ENCODE measurements at places on chromosomes 5 and 9.

DNA sequence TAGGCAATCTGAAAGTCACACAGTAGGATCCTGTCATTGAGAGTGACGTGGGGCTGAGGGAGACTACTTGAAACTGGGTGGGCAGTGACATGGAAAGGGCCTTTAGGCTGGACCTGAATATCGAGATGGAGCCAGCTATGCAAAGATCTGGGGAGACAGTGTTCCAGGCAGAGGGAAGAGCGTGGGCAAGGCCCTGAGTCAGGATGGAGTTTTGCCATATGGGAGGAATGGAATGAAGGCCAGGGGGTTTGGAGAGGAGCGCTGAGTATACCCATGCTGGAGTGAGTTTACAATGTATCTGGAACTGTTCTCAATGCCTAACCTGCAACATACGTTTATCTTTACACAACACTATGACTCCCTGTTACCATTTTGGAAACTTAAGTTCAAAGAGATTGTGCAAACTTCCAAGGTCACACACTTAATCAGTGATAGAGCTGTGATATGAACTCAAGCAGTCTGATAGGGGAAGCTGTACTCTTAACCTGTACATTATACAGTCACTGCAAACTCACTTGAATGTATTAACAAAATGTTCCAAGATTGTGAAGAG, 33.5 kb downstream of the INSYN2B start:
- no peak for DNase-seq

GRCh38 chr5:81638471-81638870, 112.4 kb downstream of the SSBP2 start:
- DNase-seq = no peak

DNA sequence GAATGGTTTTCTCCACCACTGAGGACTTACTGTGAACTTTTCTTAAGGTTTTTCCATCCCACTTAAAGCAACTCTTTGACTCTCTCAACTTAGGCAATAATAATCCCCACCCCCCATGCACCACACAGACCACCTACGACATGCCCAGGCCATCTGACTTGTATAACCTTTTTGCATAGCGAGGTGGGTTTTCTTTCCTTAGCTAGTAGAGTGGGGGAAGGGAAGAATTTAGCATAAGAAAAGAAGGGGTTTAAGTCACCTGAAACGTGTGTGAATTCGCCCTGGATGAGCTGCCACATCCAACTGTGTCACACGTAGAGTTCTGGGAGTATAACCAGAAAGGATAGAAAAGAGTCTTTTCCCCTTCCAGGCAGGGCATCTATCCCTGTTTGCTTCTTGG, 262.7 kb downstream of the YTHDC2 start:
- DNase-seq = no peak

DNA sequence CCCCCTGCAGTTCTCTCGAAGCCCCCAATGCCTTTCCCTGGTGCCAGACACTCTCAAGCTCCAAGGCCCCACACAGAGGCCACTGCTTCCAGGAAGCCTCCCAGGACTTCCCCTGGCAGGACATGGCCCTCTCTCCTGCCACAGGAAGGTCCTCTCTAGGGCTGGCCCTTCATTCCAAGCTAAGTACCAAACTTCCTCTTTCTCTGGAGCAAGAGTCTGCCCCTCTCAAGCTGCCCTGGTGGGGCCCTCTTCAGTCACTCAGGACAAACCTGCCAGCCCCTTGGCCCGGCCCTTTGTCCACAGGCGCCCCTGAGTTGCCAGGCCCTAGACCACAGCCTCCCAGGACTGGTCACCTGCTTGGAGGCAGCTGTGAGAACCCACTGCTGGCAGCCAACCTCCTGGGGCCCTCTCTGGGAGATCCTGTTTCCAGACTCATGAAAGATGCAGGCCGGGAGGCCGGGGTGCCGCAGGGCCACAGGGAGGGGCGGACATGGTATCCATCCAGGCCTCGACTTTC, 6.6 kb downstream of the NINJ1 start:
- DNase-seq = no peak

GRCh38 chr5:55817030-55817429, 34.1 kb upstream of the IL31RA start:
- DNase-seq = no peak
